ENCODE measurements at places on chromosomes 13 and 19.

GRCh38 chr13:111526922-111527321 is 206.5 kb downstream of the TEX29 start:
- DNase-seq: no peak

DNA sequence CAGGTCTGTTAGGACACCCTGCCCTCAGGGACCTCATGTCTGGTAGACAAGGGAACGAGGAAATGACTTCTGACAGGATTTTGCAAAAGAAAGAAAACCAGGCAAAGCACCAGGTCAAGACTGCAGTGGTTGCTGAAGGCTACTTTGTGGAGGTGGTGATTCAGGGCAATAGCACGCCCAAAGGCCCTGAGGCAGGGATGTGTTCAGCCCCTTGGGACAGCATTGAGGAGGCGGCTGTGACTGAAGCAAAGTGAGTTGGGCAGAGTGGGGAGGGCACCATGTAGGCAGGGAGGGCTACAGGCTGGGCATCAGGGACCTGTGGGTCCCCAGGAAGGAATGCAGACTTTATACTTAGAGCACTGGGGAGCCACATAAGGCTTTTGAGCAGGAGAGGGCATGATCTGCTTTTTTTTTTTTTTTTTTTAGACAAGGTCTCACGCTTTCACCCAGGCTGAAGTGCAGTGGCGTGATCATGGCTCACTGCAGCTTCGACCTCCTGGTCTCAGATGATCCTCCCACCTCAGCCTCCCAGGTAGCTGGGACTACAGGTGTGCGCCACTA is 10.8 kb upstream of the HOMER3 start:
- peak; percentile 92 for DNase-seq

DNA sequence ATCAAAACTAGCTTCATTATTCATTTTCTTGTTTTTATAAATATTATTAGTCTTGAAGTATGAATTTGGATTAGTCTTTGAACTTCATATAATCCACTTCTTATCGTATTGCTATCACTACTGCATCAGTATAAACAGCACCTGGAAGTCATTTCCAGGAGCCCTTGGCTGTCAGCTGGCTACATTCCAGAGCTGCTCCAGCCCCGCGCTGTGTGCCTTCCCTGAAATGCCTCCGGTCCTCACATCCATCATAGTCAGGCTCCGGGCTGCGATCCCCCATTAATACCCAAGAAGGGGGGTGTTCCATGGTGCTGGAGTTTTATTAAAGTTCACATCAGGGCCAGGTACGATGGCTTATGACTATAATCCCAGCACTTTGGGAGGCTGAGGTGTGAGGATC is 124.3 kb upstream of the GJB6 start:
- no peak for DNase-seq

GRCh38 chr13:72692884-72693514 is 34.4 kb downstream of the MZT1 start:
- DNase-seq: no peak

GRCh38 chr19:49142866-49143335 is 12.3 kb downstream of the HRC start:
- peak; percentile 99 for DNase-seq

Data from osteoblast (primary cell).